ENCODE measurements at places on chromosomes 16 and 17.

DNA sequence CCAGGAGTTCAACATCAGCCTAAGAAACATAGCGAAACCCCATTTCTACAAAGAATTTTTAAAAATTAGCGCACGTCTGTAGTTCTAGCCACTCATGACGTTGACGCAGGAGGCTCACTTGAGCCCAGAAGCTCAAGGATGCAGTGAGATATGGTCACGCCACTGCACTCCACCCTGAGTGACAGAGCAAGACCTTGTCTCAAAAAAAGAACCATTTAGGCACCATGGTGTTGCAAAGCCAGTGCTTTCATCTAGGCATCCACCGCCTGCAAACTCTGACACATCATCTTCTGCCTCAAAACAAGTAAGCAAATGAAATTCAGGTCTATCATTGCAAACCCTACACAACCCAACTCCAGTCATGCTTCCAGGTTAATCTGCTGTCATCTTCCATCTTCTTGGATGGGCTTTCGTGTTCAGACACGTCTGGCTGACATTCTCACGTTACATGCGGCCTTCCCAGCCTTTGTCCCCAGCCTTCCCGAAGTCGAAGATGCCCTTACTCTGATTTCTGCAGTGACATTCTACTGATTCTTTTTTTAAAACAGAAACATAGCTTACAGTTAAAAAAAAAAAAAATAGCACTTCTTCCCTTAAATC is 8.9 kb downstream of the ANKRD11 start:
- DNase-seq = no peak

- DNase-seq = no peak
Measured at GRCh38 chr17:78753316-78754250, 28.5 kb downstream of the CYTH1 start.

DNA sequence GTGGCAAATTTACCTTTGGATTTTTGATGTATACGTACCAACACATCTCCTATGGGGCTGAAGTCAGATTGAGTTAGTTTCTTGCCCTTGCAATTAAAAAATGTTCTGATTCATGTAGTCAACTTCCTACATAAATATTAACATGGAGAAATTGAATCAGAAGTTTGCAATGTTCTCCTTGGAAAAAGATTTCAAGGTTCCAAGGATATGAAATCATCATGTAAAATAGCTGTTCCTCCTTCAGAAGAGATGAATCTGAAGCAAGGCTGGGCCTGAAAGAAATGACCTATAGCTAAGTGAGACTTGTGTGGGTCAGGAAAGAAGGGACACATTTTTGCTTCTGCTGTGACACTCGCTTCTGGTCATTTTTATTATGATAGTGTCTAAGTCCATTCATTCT is 131.7 kb downstream of the RGS9 start:
- peak; percentile 14 for DNase-seq

DNA sequence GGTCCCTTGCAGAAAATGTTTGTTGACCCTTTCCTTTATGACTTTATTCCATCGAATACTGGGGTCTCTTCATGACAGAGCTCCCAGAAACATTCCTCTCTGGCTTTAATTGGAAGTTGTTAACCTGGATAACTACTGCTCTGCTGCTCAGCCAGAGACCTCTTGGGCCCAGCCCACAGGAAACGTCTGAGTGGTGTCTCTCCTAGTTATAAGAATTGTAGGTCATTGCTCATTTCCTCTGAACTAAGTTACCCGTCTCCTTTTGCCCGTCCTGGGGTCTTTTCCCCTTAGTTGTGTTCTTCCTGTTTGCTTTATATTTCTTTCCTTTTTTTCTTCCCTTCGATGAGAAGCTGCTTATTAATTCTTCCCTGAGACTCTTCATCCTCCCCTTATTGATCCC is 9.0 kb downstream of the MAP2K6 start:
- DNase-seq = no peak

GRCh38 chr17:37047631-37048104 is 98.9 kb downstream of the AATF start:
- peak; percentile 89 for DNase-seq

GRCh38 chr17:35498448-35499178 is 38.9 kb downstream of the SLFN12L start:
- DNase-seq = no peak

DNA sequence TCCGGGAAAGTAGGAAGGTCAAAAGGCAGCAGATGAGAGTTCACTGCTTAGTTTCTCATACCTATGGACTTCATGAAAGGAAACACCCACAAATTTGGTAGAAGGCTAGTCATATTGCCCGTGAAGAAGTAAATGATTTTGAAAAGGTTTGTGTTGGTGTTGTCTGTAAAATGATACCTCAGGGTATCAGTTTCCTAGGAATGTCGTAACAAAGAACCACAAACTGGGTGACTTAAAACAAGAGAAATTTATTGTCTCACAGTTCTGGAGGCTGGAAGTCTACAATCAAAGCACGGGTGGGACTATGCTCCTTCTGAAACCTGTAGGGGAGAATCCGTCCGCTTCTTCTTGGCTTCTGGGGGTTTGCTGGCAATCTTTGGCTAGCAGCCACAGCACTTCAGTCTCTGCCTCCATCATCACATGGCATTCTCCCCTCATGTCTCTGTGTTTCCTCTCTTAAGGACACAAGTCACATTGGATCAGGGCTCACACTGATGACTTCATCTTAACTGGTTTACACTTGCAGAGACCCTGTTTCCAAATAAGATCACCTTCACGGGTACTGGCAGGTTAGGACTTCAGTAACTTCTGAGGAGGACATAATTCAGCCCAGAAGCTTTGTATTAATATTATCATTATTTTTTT is 2.0 kb upstream of the NAE1 start:
- peak; percentile 49 for DNase-seq

GRCh38 chr16:47460359-47460710 is 528 bp downstream of the ITFG1 start:
- no peak for DNase-seq

GRCh38 chr17:17750881-17751280 is 69.6 kb downstream of the RAI1 start:
- DNase-seq = no peak

- DNase-seq = peak; percentile 64
Measured at GRCh38 chr17:44543213-44543904, 13.9 kb upstream of the FZD2 start.

DNA sequence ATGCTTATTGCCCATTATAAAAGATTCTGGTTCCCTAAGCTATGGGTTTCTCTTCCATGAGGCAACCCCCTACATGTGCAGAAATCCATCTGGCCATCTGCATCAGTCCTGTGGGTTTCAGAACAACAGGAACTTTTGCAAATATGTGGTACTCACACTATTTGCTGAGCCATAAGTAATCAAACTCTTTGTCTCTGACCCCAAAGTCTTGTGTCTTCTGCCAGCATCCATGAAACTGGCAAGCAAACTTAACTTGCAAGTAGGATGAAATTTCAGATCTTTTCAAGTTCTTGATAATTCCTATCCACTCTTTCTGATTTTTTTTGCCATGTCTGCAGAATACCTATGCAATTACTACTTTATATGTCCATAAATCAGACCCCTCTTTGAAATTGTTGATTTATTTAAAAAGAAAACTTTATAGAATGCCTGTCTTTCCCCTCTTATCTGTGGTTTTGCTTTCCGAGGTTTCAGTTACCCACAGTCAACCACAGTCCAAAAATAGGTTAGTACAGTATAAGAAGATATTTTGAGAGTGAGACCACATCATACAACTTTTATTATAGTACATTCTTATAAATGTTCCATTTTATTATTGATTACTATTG is 158.4 kb upstream of the IRX3 start:
- DNase-seq = no peak

- peak; percentile 53 for DNase-seq
Measured at GRCh38 chr17:32495359-32496231, 8.8 kb downstream of the CDK5R1 start.

DNA sequence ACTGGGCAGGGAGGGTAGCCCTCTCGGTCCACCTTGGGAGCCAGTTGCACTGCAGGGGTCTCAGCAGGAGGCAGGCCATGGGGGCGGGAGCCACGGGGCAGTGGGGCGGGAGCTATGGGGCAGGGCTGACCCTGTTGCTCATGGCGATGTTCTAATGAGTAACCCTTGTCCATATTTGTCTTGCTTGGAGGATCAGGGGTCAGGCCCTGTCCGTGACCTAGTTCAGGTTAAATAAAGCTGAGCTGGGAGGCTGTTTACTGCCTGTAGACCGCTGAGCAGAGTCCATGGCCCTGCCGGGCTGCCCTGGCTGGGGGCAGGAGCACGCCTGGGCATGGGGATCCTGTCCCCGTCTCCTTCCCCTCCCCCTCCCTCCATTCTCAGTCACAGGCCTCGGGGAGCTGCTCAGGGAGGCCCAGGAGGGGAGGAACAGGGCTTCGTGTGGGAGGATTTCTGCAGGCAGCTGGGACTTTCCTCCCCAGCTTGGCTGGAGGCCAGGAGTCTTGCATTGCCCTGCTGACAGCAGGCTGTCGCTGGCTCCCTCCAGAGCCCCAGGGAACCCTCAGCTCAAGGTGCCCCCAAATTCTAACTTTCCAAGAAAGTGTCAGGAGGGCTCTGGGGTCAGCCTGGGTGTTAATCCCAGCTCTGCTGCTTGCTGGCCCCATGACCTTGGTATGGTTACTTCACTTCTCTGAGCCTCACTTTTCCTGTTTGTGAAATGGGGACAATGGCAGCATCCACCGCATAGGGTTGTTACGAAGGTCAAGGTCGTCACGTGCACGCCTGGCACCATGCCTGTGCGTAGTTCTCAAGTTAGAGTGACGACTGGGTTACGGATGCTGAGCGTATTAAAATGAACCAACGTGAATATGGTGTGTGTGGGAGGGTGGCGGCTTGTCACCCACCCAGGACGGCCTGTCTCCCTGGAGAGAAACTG is 6.1 kb upstream of the SERPINF2 start:
- DNase-seq = peak; percentile 85

DNA sequence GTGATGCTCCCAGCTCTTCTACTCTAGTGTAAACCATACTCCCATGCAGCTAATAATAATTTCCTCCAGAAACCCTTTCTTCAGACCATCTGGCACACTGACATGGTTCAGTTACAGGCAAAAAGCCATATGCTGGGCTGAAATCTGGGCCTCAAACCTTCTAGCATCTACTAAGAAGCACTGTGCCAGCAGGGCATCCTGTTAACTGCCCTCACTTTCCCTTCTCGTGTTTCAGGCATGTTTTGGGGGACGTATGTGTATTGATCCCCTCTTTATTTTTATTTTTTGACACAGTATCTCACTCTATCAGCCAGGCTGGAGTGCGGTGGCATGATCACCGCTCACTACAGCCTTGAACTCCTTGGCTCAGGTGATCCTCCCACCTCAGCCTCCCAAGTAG is 33.3 kb downstream of the STAT5A start:
- no peak for DNase-seq

DNA sequence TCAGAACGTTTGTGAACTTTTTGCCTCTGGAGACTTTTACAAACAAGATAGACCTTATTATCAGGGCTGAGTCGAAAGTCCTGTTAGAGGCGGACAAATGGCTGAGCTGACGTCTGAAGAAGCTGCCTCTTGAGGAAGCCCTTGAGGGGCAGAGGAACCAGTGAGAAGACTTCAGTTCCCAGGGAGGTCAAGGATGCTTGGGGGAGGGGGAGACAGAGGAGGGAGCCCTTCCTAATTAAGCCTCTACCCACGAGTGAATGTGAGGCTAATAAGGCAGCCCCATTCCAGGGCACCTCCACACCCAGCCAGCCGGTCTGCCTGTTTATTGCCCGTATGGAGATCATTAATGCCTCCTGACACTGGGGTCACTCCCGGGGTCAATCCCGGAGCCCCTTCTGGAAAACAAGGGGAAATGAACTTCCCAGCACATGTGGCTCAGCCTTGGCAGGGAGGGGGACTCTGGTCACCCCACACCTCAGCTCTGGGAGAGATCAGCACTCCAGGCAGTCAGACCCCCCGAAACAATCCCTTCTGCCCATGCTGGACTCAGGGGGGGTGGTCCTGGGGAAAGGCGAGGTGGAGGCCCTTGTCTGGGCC is 9.2 kb upstream of the TBX4 start:
- DNase-seq = no peak

- no peak for DNase-seq
Measured at GRCh38 chr17:8131844-8132441, 8.0 kb upstream of the HES7 start.

DNA sequence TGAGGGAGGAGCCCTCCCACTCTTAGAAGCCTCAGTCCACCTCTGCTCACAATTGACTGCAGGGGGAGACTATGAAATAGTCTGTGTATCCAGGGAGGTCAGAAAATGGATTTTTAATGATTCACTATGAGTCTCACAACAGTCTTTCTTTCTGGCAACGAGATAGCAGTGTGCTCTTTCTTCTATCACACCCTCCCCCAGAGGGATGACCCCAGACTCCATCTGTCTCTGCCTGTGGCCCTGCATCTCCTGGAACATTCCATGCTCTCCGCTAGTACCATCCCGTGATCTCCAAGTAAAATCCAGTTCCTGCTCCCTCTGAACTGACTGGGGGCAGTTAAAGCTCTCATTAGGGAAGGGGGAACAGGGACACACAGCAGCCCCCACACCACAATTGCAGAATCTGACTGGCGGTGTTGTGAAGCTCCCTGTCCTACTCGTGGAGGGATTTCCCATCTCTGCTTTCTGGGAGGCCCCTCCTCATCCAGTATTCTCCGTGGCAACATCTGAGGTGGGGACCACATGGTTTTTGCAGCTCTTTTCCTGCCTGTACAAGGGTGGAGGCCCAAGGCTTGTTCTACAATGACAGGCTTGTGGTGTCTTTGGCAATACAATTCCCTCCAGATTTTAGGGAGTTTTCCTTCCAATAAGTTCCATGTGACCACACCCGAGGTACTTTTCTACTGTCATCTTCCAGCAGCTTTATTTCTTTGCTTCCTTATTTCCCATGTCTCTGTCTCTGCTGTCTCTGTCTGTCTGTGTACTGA is 19.4 kb downstream of the NATD1 start:
- DNase-seq = peak; percentile 12

DNA sequence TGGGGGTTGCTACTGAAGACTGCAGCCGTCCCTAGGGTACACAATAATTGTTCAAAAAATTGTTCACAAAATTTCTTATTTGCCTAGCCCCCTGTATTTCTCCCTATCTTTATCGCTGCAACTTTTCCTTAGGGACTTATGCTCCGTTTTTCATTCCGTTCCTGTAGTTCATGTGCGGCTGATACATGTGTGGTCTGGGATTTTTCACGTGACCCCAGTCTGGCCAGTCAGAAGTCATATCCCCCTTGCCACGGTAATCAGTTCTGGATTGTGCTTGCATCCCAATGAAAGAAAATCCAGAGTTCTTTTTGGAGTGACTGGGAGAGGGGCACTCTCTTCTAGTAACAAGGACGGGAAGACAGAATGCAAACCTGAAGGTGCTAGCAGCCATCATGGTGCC is 610.7 kb upstream of the C16orf82 start:
- DNase-seq = no peak

GRCh38 chr16:1378804-1379303 is 27.1 kb downstream of the GNPTG start:
- peak; percentile 74 for DNase-seq

All from fibroblast of mammary gland (primary cell).